ENCODE measurements at places on chromosomes 4 and X.

- no peak for DNase-seq
Observed at GRCh38 chrX:68086709-68087108, 346.6 kb downstream of the OPHN1 start.

- DNase-seq: no peak
Observed at GRCh38 chr4:172011196-172011595, 198.0 kb downstream of the GALNTL6 start.

DNA sequence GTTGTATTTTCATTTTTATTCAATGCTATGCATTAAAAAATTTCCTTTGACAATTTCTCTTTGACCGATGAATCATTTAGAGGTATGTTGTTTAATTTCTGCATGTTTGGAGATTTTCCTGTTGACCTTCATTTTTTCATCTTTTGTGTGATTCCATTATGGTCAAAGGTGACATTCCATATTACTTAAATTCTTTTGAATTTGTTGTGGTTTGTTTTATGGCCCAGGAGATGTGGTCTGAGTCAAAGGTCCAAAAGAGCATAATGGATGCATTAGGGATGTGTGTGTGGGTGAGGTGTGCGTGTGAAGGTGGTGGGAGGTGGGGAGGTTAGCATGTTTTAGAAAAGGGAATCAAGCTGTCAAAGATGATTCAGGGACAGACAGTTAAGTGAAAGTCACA lies 76.0 kb upstream of the GIMD1 start:
- DNase-seq: no peak

GRCh38 chr4:139978692-139979091 lies 175.3 kb downstream of the MAML3 start:
- no peak for DNase-seq

- DNase-seq: no peak
Observed at GRCh38 chrX:15404401-15405096, 20.3 kb upstream of the VEGFD start.

- DNase-seq: no peak
Observed at GRCh38 chr4:80103629-80104028, 30.6 kb upstream of the ANTXR2 start.

GRCh38 chr4:41880840-41881831 lies 54.1 kb upstream of the TMEM33 start:
- DNase-seq: no peak

DNA sequence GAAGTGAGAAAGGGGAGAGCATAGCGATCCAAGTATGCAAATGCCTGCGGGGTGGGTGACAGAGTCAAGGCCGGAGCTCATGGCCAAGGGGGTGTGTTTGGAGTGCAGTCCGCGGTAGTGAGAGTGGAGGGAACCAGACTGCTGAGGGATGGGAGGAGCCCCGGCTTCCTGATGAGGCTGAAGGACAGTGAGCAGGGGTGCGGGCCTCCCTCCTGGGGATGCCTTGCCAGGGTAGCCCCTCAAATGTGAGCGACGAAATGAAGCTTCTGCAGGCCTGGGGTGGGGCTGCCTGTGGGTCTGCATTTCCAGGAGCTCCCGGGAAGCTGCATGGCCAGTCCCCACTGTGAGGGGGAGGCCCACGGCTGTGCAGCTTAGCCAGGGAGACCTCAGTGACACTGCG lies 45.0 kb downstream of the PSAPL1 start:
- no peak for DNase-seq

DNA sequence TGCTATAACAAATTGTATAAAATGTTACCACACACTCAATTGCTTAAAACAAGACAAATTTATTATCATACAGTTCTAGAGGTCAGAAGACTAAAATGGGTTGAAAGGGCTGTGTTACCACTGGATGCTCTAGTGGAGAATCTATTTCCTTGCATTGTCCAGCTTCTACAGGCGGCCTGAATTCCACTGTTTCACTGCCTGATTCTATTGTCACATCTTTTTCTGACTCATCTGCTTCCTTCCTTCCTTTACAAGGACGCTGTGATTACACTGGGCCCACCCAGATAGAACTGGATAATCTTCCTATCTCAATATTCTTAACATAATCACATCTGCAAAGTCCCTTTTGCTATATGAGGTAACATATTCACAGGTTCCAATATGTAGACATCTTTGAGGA lies 19.4 kb upstream of the ARMCX1 start:
- no peak for DNase-seq

- DNase-seq: no peak
Observed at GRCh38 chr4:150217808-150218207, 139.6 kb downstream of the DCLK2 start.

DNA sequence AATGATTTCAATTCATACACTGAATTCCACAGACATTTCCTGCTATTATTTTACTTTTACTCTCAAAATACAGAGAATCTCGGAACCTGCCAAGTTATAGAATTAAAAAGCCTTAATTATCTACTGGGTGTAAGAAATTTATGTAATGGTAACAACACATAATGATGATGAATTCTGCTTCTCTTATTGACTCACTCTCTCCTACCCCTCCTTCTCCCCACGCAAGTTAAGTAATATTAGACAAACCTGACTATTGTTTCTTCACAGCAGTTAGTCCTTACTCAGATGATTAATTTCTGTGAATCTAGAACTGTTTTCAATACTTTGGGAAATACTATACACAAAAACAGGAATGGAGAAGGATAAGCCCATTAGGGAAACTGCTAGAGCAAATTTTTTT lies 762.0 kb downstream of the CCSER1 start:
- no peak for DNase-seq

- DNase-seq: no peak
Observed at GRCh38 chr4:99381588-99382175, 29.1 kb upstream of the ADH1C start.
